ENCODE measurements at places on chromosomes 5 and 9.

GRCh38 chr9:105959531-105959930 is 265.2 kb downstream of the TMEM38B start:
- DNase-seq: no peak

- no peak for DNase-seq
Observed at GRCh38 chr9:2494562-2494961, 127.0 kb upstream of the VLDLR start.

GRCh38 chr9:109088221-109088620 is 31.5 kb downstream of the TMEM245 start:
- no peak for DNase-seq

GRCh38 chr9:113508111-113508749 is 44.7 kb downstream of the RGS3 start:
- no peak for DNase-seq

- DNase-seq: peak; percentile 14
Observed at GRCh38 chr5:68661237-68661636, 432.6 kb upstream of the SLC30A5 start.

- DNase-seq: no peak
Observed at GRCh38 chr5:169408731-169409130, 107.8 kb upstream of the SLIT3 start.

- no peak for DNase-seq
Observed at GRCh38 chr9:1880038-1880565, 135.0 kb upstream of the SMARCA2 start.

- DNase-seq: no peak
Observed at GRCh38 chr9:4499917-4500316, 9.6 kb downstream of the SLC1A1 start.

DNA sequence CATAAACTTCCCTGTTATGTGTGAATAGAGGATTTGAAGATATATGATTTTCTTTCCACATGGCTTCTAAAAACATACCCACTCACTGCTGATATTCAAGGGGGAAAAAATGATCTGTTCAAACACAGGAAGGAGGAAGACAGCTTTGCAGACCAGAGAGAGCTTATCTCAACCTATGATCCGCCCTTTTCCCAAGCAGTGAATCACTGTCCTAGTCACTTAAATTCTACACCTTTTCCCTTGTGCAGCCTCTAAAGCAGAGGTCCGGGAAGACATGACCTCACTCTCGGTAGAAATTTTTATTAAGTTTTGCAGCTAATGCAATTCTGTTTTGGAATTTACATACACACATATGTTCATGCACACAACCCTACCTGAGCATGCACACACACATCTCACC is 197.2 kb downstream of the DIRAS2 start:
- DNase-seq: no peak

GRCh38 chr9:133869674-133870405 is 122.3 kb downstream of the VAV2 start:
- no peak for DNase-seq

Measured in GM18507 (cell line).